Activated effector memory CD4-positive, alpha-beta T cell treated with Interleukin-2 at 50 U/mL for 16 hours (primary cell): ENCODE measurements at places on chromosomes 16 and 17.

DNA sequence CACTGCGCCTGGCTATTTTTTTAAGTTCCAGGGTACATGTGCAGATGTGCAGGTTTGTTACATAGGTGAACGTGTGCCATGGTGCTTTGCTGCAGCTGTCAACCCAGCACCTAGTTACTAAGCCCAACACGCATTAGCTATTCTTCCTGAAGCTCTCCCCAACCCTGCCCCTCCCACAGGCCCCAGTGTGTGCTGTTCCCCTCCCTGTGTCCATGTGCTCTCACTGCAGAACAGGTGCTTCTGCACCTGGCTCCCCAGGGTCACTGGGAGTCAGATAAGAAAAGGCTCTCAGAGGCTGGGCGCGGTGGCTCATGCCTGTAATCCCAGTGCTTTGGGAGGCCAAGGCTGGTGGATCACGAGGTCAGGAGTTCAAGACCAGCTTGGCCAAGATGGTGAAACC is 6.2 kb downstream of the HASPIN start:
- DNase-seq: no peak

DNA sequence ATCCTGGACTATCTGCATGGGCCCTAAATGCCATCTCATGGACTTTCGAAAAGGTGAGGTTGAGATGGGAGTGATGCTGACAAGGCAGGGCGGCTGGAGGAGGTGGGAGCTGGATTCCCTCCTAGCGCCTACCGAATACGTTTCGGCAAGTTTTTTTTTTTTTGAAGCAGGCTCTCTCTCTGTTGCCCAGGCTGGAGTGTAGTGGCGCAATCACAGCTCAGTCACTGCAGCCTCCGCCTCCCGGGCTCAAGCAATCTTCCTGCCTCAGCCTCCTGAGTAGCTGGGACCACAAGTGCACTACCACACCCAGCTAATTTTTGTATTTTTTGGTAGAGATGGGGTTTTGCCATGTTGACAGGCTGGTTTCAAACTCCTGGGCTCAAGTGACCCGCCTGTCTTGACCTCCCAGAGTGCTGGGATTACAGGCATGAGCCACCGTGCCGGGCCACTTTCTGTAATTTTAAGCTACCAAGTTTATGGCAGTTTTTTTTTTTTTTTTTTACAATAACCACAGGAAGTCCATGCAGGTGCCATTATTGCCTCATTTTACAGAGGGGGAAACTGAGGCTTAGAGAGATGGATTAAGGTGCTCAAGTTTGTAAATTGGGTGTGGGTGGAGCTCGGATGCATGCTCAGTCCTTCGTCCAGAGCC is 246.4 kb downstream of the PRKCA start:
- no peak for DNase-seq

GRCh38 chr17:10640475-10640874 is 16.6 kb downstream of the MYH3 start:
- DNase-seq: no peak

DNA sequence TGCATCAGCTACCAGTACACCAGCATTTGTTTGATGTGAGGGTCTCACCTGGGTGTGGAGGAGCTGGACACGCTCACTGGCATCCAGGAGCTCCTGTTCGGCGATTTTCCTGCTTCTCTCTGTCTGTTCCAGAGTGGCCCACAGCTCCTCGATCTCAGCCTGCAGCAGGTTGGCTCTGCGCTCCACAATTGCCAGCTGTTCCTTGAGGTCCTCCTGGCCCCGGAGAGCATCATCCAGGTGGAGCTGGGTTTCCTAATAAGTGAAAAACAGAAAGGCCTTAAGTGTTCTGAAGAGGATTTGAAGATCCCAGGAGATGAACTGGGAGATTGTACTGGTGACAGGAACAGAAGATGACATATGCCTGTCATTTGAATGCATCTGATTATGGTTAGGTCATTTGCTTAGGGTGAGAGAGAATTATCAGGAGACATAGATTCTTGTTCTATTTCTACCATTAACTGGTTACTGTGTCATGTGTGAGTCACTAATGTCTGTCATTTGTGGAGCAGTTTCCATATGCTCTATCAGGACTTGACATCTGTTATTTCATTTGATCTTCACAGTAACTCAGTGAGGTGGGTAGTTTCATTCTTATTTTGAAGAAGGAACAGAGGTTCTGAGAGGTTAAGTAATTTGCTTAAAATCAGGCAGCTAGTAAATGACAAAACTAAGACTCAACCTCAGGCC is 21.5 kb upstream of the MYH13 start:
- DNase-seq: no peak

DNA sequence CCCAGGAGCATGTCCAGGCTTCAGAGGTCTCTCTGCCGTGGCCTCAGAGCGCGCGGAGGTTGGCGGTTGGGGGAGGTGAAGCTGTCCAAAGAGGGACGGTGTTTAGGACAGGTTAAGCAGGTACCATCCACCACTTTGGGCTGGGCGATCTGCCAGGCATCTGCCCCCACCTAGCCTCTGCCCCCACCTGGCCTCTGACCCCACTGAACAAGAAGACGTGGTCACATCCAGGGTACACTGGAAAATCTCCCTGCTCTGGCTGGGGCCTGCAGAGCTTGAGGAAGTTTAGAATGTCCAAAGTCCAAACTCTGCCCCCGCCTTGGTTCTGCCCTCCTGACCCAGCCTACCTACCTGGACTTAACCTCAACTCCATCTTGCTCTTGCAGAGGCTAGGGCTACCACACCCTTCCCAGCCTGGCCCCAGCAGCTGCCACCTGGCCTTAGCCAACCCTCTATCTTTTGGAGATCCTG is 1.6 kb downstream of the ITGA3 start:
- DNase-seq: no peak

DNA sequence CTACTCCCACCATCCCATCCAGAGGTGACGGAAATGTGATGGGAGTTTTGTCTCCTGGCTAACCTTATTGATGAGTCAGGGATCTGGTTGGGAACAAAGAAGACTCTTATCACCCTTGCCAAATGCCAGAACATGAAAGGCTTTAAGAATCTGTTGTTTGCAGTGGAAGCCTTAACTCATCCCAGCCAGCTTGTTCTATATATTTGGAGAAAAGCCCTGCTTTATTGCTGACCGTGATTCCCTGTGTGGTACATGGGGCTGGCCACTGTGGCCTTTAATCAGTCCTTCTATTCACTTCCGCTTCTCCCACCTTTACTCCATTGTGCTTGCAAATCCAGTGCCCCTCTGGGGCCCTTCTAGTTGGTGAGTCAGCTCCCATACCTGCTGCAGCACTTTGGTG is 156.6 kb downstream of the PHKB start:
- DNase-seq: no peak

DNA sequence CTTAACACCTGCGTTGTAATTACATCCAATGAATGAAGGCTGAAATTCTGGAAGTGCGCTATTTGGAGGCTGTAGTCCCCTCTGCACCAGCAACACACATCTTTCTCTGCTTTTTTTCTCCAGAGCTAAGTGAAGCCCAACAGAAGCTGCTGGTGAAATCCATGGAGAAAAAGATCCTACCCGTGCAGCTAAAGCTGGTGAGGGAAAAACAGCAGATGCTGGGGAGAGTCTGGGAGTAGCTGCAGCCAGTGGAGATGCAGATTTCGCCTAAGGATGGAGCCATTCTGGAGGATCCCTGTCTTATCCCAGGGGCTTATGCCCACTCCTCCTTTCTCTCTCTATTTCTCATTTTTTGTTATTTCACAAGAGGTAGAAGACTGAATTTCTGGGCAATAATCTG is 4.8 kb upstream of the PSMD3 start:
- DNase-seq: no peak

DNA sequence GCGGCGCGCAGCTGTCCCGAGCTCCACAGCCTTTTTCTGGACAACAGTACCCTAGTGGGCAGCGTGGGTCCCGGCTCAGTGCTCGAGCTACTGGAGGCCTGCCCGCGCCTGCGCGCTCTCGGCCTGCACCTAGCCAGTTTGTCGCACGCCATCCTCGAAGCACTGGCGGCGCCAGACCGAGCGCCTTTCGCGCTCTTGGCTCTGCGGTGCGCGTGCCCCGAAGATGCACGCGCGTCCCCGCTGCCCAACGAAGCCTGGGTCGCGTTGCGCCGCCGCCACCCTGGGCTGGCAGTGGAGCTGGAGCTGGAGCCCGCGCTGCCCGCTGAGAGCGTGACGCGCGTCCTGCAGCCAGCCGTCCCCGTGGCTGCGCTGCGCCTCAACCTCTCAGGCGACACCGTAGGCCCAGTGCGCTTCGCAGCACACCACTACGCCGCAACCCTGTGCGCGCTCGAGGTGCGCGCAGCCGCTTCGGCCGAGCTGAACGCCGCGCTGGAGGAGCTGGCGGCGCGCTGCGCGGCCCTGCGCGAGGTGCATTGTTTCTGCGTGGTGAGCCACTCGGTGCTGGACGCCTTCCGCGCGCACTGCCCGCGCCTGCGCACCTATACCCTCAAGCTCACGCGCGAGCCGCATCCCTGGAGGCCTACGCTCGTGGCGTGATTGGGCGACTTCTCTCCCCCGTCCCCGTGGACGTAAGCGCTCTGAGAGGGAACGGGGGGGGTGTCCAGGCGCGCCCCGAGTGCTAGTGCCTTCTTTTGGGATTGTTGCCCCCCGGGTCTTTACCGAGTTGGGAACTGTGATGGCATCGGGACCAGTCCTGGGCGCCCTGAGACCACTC is 1.2 kb upstream of the HSF4 start:
- DNase-seq: peak; percentile 44

- DNase-seq: no peak
Observed at GRCh38 chr17:35679007-35679682, 52.3 kb upstream of the RASL10B start.
